CD8-positive, alpha-beta T cell (primary cell): ENCODE measurements at places on chromosomes 3 and 15.

- no peak for DNase-seq
Observed at GRCh38 chr15:31306426-31307269, 20.0 kb upstream of the KLF13 start.

GRCh38 chr15:66735909-66736305, 33.9 kb downstream of the SMAD6 start:
- DNase-seq, result no peak

- no peak for DNase-seq
Observed at GRCh38 chr15:36117296-36117787, 462.1 kb upstream of the CDIN1 start.

- DNase-seq, result no peak
Observed at GRCh38 chr3:137201066-137201465, 243.3 kb downstream of the IL20RB start.

DNA sequence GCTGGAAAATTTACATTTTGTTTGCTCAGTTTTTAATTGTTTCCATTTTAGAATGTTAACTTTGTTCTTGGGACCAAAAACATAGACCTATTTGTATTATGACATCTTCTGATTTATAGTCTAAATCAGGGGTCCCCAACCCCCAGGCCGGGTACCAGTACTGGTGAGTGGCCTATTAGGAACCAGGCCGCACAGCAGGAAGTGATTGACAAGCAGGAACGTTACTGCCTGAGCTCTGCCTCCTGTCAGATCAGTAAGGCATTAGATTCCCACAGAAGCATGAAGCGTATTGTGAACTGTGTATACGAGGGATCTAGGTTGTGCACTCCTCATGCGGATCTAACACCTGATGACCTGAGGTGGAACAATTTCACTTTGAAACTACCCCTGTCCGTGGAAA, 51.9 kb downstream of the GHSR start:
- DNase-seq, result no peak

DNA sequence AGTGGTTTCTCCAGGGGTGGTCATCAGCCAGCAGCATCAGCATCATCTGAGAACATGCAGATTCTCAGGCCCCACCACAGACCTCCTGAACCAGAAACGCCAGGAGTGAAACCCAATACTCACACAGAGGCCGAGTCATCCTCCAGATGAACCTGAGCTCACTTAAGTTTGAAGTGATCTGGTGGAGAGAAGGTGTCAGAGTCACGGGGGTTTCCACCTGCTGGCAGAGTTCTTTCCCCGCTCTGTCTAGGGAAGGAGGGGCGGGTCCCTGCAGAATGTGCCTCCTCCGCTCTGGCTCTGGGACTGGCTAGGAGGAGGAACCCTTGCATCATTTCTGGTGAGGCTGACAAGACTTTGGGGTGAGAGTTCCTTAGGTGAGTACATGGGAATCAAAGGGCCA, 13.3 kb upstream of the KIF23 start:
- no peak for DNase-seq

DNA sequence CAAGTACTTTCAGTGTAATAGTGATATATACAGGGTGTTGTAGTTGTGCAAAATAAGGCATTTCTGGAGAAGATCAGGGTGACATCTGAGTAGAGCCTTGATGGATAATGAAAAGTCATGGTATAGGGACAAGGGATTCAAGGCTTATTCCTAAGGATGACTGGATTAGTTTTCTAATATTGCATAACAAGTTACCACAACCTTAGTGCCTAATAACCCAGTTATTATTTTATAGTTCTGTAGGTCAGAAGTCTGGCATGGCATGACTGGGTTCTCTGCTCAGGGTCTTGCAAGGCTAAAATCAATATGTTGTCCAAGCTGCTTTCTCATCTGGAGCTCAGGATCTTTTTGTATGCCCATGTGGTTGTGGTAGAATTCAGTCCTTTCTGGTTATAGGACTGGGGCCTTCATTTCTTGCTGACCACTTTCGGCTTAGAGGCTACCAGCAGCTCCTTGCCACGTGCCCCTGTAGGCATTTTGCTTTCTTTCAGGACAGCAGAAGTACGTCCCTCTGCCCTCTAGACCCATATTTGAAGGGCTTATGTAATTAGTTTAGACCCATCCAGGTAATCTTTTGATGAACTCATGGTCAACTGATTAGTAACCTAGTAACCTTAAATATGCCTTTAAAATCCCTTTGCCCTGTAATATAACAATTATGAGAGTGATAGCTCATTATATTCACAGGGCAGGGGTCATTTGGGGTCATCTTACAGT, 73.2 kb upstream of the LRRFIP2 start:
- DNase-seq, result no peak

- no peak for DNase-seq
Observed at GRCh38 chr15:68464448-68465090, 32.6 kb upstream of the ITGA11 start.

DNA sequence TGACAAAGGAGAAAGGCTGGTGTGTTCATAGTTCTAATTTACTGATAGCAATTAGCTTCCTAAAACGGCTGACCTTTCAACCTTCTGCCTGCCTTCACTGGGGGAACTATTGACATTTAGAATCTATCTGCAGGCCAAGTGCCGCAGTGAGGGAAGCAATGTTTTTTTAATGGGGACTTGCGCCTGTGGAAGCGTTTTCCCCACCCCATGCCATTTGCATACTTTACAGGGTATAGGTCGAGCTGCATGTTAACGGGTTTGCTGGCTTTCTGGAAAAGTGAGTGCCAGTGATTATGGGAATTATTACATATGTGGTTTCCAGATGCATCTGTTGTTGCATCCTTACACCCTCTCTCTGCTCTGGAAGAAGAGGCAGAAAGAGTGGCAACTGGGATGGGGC, 180.1 kb downstream of the RAB11A start:
- DNase-seq, result no peak

- DNase-seq, result no peak
Observed at GRCh38 chr15:100061944-100062343, 279.8 kb downstream of the ADAMTS17 start.

DNA sequence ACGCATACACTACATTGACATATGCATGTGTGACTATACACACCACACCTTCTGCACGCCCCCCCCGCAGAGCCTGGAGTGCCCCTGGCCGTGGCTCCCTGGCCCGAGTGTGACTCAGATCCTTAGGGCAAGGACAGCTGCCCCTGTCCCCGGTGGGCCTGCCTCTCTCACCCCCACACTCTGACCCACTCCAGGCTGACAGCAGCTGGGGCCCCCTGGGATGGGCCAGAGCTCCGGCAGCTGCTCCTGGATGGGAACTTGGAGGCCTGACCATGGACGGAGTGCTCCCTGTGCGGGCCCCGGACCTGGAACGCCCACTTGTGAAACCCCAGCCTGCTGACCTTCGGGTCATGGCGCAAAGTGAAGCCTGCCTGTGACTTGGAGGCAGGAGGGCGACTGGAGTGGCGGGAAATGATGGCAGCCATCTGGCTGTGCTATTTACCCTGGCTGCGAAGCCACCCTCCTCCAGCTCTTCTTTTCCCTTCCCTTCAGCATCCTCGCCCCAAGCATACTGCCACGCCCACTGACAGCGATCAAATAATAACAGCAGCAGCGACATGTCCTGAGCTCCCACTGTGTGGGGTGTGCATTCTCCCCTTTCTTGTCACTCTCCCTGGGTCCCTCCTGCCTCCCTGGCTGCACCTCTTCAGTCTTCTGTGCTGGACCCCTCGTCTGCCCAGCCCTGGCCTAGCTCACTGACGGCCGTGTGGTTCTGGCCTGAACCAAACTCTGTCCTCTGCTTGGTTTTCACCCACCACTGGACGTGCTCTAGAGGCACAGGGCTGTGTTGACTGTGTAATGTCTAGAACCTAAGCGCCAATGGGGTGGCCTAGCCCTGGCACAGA, 90.7 kb upstream of the MEF2A start:
- no peak for DNase-seq

DNA sequence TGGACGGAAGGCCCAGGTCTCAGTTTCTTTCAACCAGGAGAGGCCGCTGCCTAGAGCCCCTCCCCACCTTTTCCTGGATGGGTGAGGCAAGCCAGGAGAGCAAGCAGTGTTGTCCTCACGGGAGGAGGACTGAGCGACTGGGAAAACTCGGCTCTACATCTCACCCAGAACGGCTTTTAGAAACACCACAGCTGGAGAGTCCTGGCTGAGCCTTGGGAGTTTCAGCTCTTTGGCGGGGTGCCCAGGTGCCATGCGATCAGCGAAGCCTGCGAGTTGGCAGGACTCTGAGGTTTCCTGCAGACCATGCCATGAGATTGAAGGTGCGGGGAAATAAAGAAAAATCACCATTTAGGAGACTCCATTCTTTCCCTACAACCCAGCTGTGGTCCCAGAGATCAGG, 26.0 kb downstream of the PPCDC start:
- DNase-seq, result no peak

GRCh38 chr3:126118591-126118990, 34.7 kb upstream of the SLC41A3 start:
- no peak for DNase-seq

GRCh38 chr3:159458982-159459381, 529.7 kb upstream of the IL12A start:
- no peak for DNase-seq

GRCh38 chr3:186458306-186459107, 85.7 kb downstream of the CRYGS start:
- DNase-seq, result no peak

DNA sequence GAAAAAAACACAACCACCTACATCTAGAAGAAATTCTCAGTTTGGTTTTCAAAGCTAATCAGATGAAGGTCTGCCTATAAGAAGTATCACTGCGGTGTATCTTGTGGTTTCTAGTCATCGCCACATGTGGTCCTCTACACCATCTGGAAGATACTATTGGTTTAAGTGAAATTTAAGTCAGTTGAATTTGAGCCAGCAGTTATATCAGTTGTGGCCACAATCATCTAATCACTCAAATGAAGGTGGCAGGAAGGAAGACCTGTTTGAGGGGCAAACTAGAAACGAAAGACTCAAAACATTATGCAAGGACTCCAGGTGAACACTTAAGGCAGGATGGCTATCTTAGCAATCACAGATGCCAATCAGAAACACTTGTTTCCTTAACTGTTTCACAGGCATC, 48.7 kb downstream of the ETV5 start:
- no peak for DNase-seq

GRCh38 chr3:61956236-61956635, 394.9 kb downstream of the PTPRG start:
- no peak for DNase-seq

GRCh38 chr3:18295171-18295920, 129.8 kb downstream of the SATB1 start:
- DNase-seq, result no peak

GRCh38 chr3:21835264-21835663, 84.3 kb upstream of the ZNF385D start:
- no peak for DNase-seq

DNA sequence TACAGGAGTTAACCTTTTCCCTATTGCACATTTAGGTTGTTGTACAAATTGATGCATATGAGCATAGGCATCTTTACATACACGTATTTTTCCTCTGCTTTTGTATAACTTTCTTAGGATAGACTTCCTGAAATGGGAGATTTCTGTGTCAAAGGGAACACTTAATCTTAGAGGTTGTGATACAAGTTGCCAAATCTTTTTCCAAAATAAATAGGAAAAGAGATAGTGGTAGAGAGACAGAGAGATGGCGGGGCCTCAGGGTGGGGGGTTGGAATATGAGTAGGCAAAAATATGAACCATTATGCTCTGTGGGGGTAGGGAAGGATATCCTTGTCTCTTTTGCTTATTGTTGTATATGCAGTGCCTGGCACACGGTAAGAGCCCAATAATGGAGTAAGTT, 70.7 kb upstream of the UBE2E1 start:
- no peak for DNase-seq

GRCh38 chr15:69535101-69535638, 82.6 kb downstream of the RPLP1 start:
- no peak for DNase-seq

DNA sequence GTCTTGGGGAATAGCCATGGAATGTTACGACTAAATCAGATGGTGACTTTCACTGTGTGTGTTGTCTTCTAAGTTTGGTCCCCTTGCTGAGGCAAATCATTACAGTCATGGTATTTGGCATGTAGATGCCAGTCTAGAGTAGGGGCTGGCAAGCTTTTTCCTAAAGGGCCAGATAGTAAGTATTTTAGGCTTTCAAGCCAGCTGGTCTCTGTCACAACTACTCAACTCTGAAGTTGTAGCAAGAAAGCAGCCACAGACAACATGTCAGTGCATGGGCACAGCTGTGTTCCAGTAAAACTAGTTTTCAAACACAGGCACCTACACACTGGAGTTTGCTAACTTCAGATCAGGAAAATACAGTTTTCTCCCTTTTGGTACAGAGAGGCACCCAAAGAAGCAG, 39.3 kb downstream of the CCR3 start:
- no peak for DNase-seq

- peak; percentile 92 for DNase-seq
Observed at GRCh38 chr3:128153156-128154041, at the start of gene EEFSEC. EEFSEC (plus strand) TSS chr3:128153481; CDS start chr3:128153508, 27 bp downstream.

DNA sequence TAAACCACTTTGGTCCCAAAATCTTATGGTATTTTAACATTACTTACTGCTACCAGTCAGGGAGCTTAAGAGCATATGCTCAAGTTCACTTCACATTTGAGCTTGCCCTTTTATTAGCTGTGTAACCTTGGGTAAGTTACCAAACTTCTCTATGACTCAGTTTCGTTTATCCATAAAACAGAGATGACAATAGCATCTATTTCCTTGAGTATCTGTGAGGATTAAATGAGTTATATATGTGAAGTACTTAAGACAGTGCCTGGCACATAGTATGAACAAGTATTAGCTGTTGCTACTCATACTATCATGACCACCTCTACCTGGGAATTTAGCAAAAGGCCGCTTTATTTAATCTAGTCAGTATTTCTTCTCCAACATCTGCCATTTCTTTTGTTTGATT, 5.9 kb downstream of the ATOSA start:
- DNase-seq, result no peak

DNA sequence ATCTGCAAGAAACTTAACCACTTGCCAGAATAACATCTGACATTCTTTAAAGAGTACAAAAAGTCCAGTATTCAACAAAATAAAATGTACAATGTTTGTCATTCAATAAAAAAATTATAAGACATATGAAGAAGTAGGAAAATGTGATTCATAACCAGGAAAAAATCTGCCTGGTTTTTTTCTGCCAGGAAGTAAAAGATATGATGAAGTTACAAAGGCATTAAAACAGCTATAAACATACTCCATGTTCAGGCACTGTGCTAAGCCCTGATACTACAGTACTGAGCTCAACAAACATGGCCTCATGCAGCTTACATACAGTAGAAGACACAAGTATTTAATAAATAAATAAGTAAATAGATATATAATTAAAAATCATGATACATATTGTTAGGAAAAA, 178.4 kb upstream of the STT3B start:
- DNase-seq, result no peak

GRCh38 chr15:80531796-80532195, 127.6 kb downstream of the ARNT2 start:
- DNase-seq, result no peak

- no peak for DNase-seq
Observed at GRCh38 chr3:108315767-108316301, 19.5 kb downstream of the HHLA2 start.

GRCh38 chr15:34584330-34584668, 848 bp upstream of the GOLGA8B start:
- DNase-seq, result no peak

GRCh38 chr3:47283591-47284364, 1.0 kb downstream of the KLHL18 start:
- DNase-seq, result peak; percentile 48
